ENCODE measurements at places on chromosomes 5 and 9.

DNA sequence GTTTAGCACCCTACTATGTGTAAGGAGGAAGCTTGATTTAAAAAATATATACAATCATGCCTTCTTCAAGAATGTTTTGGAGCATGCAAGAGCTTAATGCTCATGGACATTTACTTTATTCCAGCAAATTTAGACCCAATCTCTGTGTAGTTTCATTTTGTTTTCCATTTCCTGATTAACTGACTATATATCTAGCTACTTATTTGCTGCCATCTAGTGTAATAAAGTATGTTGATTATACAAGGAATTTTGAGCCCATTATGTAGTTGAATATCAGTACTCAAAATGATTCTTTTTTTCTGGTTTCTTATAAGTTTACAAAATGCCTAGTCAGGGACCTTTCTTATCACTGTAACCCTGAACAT lies 100.0 kb upstream of the CCDC152 start:
- DNase-seq = no peak

DNA sequence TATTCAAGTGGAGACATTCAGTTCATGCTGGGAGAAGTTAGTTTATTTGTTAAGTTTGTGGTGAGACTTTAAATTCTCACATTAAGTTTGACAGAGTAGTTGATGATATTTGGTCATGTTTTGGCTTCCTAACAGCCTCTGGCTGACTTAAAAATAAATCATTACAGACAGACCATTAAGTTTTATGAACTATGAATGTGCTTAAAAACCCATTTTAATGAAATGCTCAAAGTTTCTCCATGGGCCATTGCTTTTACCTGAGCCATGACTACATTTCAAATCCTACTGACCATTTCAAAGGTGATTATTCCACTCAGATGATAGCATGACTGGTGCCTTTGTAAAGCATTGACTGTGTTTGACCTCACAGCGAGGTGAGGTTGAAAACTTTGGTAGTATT lies 192.7 kb downstream of the LRRC70 start:
- peak; percentile 35 for DNase-seq

- DNase-seq = no peak
Observed at GRCh38 chr5:31763424-31763823, 124.5 kb downstream of the PDZD2 start.

- DNase-seq = no peak
Observed at GRCh38 chr5:169886033-169886432, 94.3 kb downstream of the INSYN2B start.

GRCh38 chr9:14585730-14586473 lies 107.3 kb downstream of the ZDHHC21 start:
- DNase-seq = no peak

- DNase-seq = no peak
Observed at GRCh38 chr5:115379622-115380344, 83.3 kb upstream of the CCDC112 start.

DNA sequence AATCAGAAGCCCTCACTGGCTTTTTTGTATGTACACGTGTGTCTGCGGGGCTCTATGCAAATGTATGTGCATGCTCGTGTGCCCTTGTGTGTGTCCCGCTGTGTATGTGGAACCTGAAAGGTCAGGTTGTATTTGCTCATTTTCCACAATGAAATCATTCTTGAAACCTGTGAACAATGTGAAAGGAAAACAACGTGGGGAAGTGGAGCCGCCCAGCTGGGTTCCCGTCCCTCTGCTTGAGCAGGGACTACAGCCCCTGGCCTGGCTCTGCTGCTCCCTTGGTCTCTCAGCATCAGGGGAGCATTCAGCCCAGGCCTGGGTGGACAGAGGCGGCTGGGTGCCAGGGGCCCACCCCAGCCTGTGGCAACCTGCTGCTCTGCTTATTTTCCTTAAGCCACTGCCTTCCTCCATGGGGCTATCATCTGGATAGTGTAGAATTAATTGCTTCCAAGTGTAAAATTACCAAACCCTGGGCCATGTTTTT lies 3.0 kb downstream of the ECSCR start:
- no peak for DNase-seq

GRCh38 chr9:126986506-126986951 lies 71.9 kb downstream of the RALGPS1 start:
- no peak for DNase-seq

- no peak for DNase-seq
Observed at GRCh38 chr5:157335534-157336422, 69.9 kb downstream of the CYFIP2 start.

- no peak for DNase-seq
Observed at GRCh38 chr5:34717426-34718327, 61.5 kb downstream of the RAI14 start.

DNA sequence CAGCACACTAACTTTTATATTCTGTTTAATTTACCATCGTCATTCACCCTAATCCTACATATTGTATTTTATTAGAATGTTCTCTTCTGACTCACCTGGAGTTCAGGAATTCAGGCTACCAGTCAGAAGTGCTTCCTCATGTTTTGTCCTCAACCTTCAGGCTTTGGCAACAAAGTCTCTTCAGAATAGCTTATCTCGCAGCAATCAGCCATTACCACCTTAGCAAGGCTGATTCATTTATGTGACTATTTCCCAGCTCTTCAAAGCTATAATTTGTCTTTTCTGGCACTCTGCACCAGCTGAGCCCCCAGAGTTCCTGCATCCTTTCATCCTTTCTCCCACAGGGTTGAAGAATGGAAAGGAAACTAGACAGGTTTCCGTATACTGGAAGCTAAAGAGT lies 365.5 kb upstream of the CDH18 start:
- no peak for DNase-seq

DNA sequence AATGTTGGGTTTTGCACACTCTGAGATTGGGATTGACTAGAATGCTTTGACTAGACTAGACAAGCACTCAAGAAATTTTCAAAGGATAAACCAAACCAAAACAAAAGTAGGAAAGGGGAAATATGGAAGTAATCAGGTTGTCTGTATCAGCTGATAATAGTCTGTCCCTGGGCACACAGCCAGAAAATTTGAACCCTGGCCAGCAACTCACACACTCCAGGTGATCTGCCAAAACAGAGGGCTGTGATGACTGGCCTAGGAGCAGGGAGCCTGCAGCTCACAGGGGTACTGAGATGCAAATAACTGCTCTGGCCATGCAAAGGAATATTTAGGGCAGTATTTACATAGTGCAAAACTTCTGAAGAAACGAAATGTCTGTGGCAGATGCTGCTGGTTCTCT lies 112.3 kb upstream of the SMIM23 start:
- DNase-seq = no peak

GRCh38 chr9:29844251-29844650 lies 2271.0 kb upstream of the C9orf72 start:
- no peak for DNase-seq

GRCh38 chr9:38133595-38133994 lies 64.6 kb upstream of the SHB start:
- no peak for DNase-seq

- DNase-seq = no peak
Observed at GRCh38 chr9:12961276-12961809, 186.5 kb downstream of the LURAP1L start.

- DNase-seq = no peak
Observed at GRCh38 chr5:38323645-38324295, 65.4 kb downstream of the EGFLAM start.

GRCh38 chr9:97779608-97780007 lies 73.4 kb upstream of the FOXE1 start:
- no peak for DNase-seq

GRCh38 chr9:99052815-99053715 lies 51.8 kb upstream of the TGFBR1 start:
- DNase-seq = no peak

DNA sequence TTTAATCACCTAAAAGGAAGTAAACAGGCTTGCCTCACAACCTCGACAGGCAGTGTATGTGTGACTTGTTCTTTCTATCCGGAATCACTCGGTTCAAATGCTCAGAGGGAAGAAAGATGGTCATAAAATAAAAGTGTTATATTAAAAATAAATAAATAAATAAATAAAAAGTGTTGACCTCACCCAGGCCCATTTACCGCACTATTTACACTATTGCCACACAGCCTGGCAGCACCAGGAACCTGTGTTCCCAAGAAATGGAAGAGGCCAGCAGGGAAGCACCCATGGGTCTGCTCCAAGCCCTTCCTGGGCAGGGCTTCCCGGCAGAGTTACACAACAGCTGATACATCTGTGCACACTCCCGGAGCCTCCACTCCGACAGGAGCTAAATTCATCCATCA lies 127.9 kb downstream of the EFNA5 start:
- DNase-seq = no peak

GRCh38 chr5:83219495-83219894 lies 142.1 kb downstream of the XRCC4 start:
- no peak for DNase-seq

DNA sequence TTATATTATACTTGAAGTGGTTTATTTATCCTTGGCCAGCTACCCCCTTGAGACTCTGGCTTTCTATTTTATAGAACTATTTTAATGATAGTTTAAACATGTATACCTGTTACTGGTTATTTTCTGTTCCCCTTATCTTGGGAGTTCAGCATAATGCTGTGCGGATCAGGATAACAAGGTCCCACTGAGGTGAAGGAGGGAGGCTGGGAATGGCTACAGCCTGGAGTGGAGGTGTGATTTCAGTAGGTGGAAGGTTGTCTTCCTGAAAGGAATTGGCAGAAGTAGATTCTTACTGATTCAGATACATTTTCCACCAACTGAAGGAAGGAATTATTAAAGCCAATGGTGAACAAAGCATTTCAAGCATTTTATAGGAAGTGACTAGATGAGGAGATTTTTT lies 38.9 kb downstream of the PAM start:
- DNase-seq = no peak

DNA sequence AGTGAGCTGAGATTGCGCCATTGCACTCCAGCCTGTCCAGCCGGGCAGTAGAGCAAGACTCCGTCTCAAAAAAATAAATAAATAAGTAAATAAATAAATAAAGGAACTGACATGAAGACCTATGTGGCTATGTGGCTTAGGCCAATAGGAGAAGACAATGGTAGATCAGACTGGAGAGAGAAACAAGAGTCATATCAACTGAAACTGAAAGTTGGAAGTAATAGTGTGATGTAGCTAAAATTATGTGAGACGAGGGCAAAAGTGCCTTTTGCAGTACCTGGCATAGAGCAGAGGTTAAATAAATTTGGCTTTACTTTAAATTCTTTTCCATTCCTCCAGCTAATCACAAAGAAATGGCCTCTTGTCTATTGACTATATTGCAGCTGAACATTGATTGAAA lies 7.3 kb downstream of the FBP2 start:
- no peak for DNase-seq

- DNase-seq = no peak
Observed at GRCh38 chr5:41822036-41822435, 48.2 kb downstream of the OXCT1 start.

- no peak for DNase-seq
Observed at GRCh38 chr5:115601701-115602590, at the start of gene TICAM2. Gene TICAM2 (minus strand): TSS chr5:115602479. CDS start chr5:115581256, 21,223 bp downstream.

All from DMS79 (cell line).